ENCODE measurements at places on chromosomes 5 and 9.

- DNase-seq = no peak
These were observed 315.7 kb downstream of the MAT2B start for GRCh38 chr5:163821142-163821541.

GRCh38 chr9:32350682-32351081, 33.8 kb upstream of the ACO1 start:
- peak; percentile 62 for DNase-seq

GRCh38 chr5:173567548-173567947, 48.9 kb downstream of the BOD1 start:
- DNase-seq = no peak

DNA sequence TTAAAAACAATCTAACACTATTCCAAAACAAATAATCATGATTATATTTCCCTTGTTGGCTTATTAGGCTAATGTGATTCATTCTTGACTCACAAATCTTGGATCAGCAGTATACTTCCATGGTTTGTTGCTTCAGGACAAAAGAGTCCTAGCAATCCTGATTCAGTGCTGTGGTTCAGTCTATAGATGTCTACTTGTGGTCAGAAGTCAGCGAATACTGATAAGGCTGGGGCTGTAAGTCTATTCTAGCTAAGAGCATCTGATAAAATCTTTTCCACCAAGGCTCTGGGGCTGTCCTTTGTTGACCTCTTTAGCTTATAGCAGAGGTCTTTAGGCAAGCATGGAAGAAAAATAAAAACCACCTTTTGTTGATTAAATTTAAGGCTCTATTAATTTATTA, 4.4 kb upstream of the SMIM3 start:
- no peak for DNase-seq

GRCh38 chr9:135848341-135849047, 58.9 kb downstream of the CAMSAP1 start:
- no peak for DNase-seq

DNA sequence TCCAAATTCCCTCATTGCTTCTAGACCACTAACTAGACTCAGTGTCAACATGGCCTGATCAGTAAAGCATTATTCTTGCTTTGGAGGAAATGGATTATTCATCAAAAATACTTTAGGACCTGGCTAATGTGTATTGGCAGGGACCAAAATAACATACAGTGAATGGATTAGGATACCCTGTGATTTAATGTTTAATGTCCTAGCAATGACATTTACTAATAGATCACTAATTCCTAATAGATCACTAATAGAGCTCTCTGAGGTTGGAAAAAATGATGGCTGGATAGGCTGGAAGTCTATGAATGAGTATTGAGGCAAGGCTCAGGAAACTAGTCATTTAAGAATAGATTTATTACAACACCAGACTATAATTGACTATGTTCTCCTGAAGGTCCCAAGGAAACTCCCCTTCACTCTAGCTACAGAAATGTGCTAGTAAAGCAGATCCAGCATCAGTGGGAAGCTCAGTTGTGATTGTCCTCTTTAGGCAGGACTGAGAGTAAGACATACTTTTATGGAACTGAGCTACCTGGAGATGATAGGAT, 46.1 kb upstream of the CHSY3 start:
- no peak for DNase-seq

GRCh38 chr9:78963911-78964310, 607.9 kb upstream of the TLE4 start:
- DNase-seq = no peak

DNA sequence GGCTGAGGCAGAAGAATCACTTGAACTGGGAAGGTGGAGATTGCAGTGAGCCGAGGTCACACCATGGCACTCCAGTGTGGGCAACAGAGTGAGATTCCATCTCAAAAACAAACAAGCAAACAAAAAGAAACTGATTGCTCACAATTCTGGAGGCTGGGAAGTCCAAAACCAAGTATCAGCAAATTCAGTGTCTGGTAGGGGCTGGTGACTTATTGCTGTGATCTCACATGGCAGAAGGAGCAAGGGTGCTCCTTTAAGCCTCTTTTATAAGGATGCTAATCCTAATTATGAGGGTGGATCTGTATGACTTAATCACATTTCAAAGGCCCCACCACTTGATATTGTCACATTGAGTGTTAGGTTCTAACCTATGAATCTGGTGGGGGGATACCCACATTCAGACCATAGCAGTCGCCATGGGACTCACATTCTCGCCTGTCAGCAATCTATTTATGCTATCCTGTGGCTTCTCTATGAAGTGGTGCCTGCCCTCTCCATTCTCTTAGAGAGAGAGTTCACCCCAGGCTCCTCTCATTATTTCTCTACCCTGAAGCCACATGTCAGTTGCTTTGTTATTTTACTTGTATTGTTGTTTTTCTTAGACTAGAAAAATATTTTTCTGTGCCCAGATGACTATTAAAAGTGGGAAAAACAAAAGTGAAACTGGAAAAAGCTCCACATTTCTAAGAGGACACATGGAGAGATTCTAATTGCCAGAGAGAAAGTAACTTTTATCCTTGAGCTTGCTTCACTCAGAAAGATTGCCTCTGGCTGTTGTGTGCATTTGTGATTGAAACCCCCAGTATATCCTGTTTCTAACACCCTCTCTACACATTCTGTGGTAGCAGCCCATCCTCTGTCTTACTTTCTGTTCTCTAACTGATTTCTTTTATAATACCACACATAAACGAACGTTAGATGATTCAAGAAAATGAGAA, 18.8 kb upstream of the PRLR start:
- DNase-seq = no peak

- DNase-seq = no peak
These were observed 31.0 kb upstream of the TCF7 start for GRCh38 chr5:134083517-134083916.

DNA sequence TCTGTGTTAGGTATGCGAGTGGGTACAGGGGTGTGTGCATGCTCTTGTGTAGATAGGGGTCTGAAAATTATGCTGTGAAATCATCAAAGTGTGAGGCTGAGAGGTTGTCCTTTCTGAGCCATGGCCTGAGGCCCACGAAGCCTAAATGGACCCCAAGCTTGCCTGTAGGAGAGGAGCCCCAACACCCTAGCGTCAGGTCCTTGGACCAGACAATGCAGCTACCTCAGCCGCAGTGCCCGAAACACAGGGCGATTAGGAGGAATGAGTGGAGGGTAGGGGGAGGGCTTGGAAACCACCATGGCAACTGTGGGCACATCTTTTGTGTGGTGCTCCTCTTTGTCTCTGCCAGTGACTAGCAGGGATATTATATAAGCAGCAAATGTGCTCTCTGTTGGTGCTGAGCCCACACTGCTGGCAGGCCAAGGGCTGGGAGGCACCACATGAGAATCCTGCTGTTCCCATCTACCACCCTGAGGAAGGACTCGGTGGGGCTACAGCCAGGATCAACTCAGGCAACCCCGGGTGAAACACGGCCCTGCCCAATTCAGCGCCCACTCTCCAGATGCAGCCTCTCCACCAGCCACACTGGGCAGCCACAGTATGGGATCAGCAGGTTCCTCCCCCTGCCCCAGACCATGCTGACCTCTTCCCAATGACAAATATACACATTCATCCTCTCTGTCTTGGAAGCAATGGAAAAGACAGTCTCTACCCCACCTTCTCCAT, 84.6 kb upstream of the FSTL4 start:
- DNase-seq = no peak

DNA sequence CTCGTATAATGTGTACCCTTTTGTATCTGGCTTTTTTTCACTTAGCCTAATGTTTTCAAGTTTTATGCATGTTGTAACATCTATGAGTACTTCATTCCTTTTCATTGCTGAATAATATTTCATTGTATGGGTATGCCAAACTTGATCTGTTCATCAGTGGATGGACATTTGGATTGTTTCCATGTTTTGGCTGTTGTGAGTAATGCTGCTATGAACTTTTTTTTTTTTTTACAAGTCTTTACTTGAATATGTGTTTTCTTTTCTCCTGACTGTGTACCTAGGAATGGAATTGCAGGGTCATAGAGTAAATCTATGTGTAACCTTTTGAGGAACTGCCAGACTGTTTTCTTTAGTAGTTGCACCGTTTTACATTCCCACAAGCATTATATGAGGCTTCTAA, 52.4 kb downstream of the MTREX start:
- DNase-seq = no peak

- no peak for DNase-seq
These were observed 33.1 kb downstream of the FANCC start for GRCh38 chr9:95284162-95285080.

DNA sequence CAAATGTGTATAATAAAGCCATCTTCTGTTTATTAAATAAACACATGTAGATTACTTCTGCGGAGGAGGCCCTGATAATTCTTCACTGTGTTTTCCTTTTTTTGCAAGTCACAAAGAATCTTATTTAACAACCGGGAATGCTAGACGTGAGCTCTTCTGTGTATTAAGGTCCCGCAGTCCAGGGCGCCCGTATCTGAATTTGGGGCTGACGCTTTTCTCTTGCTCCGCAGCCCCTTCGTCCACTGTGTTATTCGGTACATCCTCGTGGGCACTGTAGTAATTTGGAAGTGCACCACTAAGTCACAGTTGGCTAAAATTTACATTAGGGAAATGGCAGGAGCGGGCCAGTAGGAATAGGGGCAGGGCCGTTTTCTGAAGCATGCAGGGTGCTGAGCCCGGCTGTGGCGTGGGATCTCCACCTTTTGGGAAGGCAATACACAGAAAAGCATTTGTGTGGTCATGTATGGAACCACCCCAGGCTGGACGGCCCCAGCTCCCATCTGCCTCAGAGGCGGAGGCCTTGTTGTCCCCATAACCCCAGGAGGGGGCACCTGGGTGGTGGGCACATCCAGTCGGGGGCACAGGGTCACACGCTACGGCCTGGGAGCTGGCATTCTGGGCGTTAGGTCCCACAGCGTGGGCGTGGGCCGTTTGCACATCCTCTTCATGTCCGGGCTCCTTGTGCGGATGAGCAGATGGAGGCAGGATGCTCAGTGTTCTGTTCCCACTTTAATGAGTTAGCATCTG, 258.7 kb upstream of the IRX4 start:
- DNase-seq = no peak

GRCh38 chr9:130295431-130295830, 29.9 kb downstream of the HMCN2 start:
- no peak for DNase-seq

- no peak for DNase-seq
These were observed 294.6 kb downstream of the SEC61B start for GRCh38 chr9:99516657-99517049.

GRCh38 chr5:132438917-132439316, 51.7 kb downstream of the IRF1 start:
- no peak for DNase-seq

- DNase-seq = no peak
These were observed 356.6 kb upstream of the C9orf72 start for GRCh38 chr9:27929841-27930240.

- DNase-seq = no peak
These were observed 172.6 kb downstream of the RAPGEF6 start for GRCh38 chr5:131462454-131462853.

GRCh38 chr5:77012601-77013000, 17.6 kb upstream of the AGGF1 start:
- DNase-seq = no peak

- no peak for DNase-seq
These were observed 158.9 kb downstream of the FAM174A start for GRCh38 chr5:100694100-100694499.

DNA sequence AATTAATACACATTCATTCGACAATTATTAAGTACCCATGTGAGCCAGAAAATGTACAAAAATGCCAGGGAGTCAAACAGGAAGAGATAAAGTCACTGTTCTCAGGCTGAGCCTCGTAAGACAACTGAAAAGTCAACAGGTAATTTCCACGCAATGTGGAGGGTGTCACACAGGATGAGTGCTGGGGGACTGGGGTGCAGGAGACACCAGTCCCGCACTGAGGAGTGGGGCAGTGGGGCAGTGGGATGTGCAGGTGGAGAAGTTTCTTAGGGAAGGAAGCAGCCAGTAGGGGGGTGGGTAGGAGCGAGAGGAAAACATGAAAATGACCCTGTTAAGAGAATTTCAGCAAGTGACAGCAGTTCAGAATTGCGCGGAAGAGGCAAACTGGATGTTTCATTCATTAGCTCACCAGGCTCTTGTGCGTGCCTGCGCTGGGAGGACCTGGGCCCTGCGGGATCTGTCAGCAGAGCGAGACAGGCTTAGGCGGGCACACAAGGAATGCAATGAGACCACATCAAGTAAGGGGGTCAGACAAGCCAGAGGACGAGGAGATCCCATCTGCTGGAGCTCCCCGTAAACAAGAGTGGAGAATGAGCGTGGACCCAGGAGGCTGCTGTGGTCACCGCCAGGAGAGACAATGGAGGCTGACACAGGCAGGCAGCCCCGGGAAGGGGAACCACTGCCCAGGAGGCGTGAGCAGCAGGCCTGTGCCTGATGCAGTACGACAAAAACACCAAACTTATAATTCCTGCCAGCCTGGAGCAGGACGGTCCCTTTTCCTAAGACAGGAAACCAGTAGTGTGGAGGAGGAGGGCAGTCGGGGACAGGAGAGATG, 21.0 kb downstream of the CAMSAP1 start:
- DNase-seq = no peak

DNA sequence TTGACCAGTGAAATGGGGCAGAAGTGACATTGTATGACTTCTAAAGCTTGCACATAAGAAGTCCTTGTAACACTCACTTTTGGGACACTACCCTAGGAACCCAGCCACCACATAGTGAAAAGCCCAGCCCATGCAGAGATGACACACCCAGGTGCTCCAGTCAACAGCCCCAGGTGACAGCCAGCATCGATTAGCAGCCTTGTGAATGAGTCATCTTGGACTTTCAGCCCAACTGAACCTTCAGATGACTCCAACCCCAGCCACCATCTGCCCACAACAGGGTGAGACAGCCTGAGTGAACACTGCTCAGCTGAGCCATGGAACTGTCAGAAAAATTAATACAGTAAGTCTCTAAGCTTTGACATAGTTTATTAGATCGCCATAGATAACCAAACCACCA, 458.6 kb downstream of the ZSWIM6 start:
- no peak for DNase-seq

- DNase-seq = no peak
These were observed 125.4 kb downstream of the PTTG1 start for GRCh38 chr5:160547061-160547460.

DNA sequence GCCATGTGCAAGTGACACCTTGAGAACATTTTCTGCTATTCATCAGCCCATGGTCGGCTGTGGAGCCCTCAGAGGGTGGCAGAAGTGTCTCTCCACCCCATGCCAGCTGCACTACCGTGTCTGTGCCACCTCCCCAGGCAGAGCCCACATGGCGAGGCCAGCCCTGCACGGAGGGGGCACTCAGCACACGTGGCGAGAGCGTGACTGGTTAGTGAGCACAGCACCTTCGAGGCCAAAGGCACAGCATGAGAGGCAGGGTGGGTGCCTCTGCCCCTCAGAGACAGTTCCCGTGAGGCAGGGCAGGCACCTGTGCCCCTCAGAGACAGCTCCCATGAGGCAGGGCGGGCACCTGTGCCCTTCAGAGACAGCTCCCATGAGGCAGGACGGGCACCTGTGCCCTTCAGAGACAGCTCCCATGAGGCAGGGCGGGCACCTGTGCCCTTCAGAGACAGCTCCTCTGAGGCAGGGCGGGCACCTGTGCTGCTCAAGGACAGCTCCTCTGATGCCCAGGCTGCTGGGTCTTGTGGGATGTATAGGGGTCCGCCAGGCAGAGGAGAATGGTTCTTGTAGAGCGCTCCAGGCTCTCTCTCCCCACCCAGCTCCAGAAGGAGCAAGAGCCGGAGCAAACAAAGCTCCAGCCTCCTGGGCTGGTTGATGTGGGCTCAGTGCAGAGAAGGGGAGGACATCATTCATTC, 179.8 kb upstream of the PPP1R26 start:
- DNase-seq = no peak

GRCh38 chr5:139388198-139388821, 1.4 kb downstream of the MZB1 start:
- no peak for DNase-seq

Measured in NCI-H1694 (cell line).